ENCODE measurements at places on chromosomes 3 and 15.

DNA sequence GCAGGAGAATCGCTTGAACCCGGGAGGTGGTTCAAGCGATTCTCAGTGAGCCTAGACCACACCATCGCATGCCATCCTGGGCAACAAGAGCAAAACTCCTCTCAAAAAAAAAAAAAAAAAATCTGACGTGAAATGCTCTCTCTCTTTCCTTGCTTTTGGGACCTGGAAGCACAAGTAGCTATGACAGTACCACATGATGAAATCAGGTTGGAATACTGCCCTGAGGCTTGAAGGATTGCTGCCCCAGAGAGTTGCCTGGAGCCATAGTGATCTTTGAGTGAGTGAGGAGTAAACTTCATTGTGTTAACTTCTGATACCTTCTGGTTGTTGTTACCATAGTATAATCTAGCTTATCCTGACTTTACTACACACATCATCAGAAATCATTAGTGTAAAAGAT is 23.3 kb downstream of the AKAP13 start:
- no peak for DNase-seq

DNA sequence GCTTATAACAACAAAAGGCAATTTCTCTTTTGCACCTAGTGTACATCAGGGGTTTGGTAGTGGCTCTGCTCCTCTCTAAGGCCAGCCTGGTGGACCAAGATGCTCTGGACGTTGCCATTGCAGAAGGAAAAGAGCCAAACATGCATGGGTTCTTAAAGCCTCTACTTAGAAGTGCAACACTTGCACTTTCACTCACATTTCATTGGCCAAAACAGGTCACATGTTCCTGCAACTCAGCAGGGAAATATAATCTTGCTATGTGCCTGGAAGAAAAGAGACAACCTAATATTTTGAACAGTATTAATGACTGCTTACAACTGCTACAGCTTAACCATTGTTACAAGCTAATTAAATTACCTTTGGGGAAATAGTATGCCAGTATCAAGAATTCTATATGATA is 182.9 kb downstream of the IL5RA start:
- no peak for DNase-seq

- peak; percentile 68 for DNase-seq
These were observed 21.1 kb upstream of the GP9 start for GRCh38 chr3:129039271-129040038.

DNA sequence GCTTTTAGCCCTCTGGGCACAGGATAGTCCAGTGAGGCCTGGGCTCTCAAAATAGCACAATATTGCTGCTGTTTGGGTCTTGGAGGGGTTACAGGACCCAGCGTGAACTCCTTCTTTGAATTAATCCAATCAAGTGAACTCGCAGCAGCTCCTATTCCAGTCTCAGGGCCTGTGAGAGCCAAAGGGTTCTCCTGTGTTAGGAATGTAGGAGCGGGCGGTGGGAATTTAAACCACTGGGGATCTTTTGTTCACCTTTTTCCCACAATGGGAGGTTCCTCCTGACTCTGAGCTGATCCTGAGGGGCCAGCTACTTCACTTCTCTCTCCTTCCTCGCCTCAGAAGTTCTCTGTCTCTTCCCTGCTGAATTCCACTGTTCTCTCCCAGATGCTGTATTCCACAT is 504.0 kb downstream of the UNC13C start:
- DNase-seq, result no peak

- DNase-seq, result no peak
These were observed 144.4 kb downstream of the CHST2 start for GRCh38 chr3:143263852-143264513.

GRCh38 chr15:26029146-26029545 is 166.0 kb upstream of the ATP10A start:
- DNase-seq, result no peak

DNA sequence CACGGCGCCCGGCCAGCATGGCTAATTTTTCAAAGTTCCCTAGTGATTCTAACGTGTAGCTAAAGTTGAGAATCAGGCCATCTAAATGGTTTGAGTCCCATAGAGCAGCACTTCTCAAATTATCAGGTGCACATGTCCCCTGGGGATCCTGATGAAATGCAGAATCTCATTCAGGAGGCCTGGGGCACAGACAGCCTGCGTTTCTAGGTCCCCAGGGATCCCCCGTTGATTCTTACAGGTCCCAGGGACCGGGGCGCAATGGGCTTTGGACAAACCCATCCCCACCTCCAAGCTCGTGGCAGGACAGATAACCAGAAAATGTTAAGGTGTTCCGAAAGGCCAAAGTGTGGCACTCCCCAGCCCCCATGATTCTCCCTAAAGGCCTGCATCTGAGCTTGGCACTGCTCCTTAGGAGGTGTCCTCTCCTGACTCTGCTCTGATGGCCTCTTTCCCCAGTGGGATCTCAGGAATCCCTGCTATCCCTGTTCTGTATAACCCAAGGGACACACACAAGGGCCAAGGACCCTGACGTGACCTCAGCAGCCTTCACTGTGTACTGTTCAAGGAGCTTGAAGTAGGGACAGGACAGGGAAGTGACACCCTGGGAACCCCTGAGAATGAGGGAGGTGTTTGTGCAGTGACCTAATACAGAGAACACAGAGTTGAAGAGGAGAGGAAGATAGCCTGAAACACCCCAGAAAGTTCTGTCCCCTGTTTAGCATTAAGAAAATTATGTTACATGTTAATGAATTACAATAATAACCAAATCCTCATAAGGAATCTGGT is 8.0 kb downstream of the LRRK1 start:
- no peak for DNase-seq

- DNase-seq, result no peak
These were observed 830 bp downstream of the SEMA4B start for GRCh38 chr15:90201944-90202375.

DNA sequence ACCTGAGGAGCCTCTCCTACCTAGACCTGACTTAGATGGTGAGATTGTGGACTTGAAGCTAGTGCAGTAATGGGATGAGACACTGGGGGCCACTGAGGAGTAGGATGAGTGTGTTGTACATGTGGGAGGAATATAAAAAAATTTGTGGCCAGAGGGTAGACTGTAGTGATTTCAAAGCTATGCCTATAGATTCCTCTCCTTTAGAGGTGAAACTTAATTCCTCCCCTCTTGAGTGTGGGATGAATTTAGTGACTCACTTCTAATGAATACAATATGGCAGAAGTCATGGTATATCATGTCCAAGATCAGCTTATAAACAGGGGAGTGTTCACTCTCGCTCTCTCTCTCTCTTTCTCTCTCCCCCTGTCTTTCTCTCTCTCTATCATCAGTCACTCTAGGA is 6.7 kb downstream of the ZNF860 start:
- DNase-seq, result no peak

DNA sequence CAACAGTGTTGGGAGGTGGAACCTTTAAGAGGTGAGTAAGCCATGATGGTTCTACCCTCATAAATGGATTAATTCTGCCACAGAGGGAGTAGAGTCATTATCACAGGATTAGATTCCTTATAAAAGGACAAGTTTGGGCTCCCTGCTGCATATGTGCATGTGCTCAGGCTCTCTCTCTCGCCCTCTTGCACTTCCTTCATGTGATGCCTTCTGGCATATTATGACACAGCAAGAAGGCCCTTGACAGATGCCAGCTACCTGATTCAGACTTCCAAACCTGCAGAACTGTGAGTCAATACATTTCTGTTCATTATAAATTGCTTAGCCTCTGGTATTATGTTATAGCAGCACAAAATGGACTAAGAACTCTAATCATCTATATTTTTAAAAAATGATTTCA is 205.3 kb downstream of the CTNNB1 start:
- DNase-seq, result no peak

- DNase-seq, result no peak
These were observed 83.2 kb upstream of the PLSCR4 start for GRCh38 chr3:146334151-146334550.

DNA sequence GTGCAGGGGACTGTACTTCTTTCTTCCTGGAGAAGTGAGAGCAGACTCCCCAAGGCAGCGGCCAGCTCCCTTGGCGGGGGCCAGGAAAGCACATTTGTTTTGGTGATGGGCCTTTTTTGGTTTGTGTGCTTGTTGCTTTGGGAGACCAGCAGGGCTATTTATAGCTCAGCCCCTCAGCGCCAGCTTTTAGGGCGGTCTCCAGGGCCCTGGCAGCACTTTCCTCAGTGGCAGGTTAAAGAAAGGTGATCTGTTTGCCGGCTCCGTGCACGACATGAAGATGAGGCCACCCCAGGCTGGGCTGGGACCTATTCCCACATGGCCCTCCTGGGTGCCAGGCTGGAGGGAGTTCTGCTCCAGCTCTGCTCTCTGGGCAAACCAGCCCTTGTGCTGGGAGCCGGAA is 21.8 kb downstream of the SLC6A11 start:
- DNase-seq, result no peak

DNA sequence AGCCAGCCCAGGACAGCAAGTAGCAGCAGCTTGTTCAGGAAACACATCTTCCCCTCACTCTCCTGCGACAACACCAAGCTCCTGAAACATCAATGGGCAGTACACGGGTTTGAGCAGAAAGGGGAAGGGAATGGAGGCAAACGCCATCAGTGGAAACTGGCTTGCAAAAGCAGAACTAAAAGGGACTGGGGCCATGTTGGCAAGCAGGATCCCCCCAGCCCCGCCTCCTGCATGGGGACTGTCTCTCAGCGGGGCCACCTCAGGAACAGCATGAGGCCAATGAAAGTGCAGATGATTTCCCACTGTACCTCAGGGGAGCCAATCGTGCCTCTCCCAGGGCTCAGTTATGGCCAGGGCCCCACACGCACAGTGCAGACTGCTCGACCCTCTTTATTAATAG is 6.8 kb downstream of the CDAN1 start:
- no peak for DNase-seq

DNA sequence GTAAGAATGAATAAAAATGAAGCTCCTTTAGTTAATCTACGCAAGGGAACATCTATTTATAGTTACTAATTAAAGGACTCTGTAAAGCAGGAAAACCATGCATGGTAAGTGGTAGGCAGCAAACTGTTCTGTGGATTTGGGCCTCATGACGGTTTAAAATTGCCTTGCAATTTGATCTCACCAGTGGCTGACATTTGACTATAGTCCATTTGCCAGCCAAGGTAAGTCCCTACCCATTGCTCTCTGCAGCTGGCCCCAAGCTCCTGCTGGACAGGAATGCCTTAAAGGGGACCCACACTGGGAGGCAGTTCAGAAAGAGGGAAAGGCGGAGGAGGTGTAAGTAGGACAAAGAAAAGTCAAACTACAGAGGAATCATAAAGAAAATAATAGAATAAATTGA is 203.3 kb downstream of the PLCL2 start:
- DNase-seq, result no peak

GRCh38 chr3:25775936-25776335 is 7.3 kb downstream of the NGLY1 start:
- no peak for DNase-seq

DNA sequence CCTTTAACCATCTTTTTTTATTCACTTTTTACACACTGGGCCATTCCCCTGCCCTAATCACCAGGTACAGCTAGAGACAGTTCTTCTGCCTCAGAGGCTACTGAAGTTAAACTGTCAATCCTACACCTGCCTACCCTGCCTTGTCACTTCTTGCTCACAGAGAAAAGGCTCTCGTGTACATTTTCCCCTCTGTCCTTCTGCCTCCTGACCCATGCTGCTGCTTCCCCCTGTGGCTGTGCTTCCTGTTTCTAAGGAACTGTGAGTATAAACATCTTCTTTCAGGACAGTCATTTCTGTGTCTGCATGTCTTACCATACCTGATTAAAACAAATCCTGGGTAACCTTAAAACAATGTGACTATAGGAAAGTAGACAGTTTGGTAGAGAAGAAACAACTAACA is 236.4 kb upstream of the MRPL3 start:
- DNase-seq, result no peak

DNA sequence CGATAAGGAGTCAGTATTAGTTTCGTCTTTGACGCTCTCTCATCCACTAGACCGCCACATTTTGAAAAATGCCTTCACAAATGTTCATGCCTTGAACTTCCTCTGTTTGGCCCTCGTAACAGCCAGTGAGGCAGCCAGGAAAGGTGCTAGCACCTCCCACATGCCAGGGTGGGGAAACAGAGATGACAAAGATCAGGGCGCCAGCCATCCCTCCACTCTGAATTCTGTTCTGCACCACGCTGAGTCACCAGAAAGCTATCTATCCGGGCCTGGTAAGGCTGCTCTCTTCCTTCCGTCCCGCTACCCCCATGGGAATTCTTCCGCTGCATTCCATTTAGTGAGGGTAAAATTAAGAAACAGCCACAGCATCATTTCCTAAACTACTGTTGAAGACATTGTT is 31.3 kb upstream of the BCL2L10 start:
- DNase-seq, result no peak
